ENCODE measurements at places on chromosomes 2 and 18.

GRCh38 chr18:63220903-63221302, 98.7 kb downstream of the BCL2 start:
- no peak for DNase-seq

- no peak for DNase-seq
These were observed 32.7 kb upstream of the PRLH start for GRCh38 chr2:237533668-237534161.

GRCh38 chr2:165594231-165594934, 124.9 kb downstream of the CSRNP3 start:
- DNase-seq: no peak

DNA sequence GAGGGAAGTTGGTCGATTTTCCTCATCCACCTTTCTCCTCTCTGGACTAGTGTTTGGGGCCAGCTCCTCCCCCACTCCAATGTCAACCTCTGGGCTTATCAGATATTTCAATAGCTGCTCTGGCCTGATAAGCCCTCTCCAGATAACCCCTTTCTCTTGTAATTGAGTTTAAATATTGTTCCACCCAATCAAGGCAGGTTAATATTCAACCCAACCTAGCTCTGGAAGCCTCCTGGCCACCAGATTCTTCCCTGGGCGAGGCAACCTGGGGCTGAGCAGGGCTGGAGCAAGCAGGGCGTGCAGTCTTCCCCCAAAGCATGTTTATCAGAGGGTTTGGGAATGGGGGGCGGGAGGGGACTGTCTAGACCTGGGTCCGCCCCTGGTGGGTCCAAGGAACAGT, 73.8 kb downstream of the TFCP2L1 start:
- no peak for DNase-seq

DNA sequence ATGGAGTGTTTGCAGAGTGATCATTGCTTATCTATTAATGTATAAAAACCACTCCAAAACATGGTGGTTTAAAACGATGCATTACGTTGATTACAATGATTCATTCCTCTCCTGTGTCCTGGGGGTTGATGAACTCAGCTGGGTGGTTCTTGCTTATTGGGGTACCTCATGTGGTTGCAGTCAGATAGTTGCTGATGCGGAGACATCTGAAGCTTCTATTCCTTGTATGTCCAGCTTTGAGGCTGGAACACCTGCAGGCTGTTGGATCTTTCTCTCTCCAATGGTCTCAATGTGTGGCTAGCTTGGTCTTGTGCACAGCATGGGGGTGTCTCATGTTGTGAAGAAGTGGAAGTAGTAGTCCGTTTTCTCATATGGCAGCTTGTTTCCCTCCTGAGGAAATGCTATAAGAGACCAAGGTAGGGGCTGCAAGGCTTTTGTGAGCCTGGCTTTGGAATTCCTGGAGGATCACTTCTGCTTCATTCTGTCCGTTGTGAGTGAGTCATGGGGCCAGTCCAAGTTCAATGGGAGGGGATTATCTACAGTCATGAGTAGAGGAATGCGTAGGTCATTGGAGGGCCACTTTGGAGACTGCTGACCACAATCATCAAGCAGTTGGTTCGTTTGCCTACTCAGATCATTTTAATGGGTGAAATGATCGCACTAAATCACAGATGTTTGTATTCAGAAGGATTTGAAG, 601.0 kb downstream of the SLC4A3 start:
- DNase-seq: no peak

- DNase-seq: peak; percentile 34
These were observed 42.3 kb upstream of the STAT1 start for GRCh38 chr2:191056228-191056627.

GRCh38 chr2:196268538-196269338, 97.4 kb upstream of the STK17B start:
- peak; percentile 28 for DNase-seq

- DNase-seq: no peak
These were observed 10.9 kb downstream of the IGFBP2 start for GRCh38 chr2:216643986-216644659.

DNA sequence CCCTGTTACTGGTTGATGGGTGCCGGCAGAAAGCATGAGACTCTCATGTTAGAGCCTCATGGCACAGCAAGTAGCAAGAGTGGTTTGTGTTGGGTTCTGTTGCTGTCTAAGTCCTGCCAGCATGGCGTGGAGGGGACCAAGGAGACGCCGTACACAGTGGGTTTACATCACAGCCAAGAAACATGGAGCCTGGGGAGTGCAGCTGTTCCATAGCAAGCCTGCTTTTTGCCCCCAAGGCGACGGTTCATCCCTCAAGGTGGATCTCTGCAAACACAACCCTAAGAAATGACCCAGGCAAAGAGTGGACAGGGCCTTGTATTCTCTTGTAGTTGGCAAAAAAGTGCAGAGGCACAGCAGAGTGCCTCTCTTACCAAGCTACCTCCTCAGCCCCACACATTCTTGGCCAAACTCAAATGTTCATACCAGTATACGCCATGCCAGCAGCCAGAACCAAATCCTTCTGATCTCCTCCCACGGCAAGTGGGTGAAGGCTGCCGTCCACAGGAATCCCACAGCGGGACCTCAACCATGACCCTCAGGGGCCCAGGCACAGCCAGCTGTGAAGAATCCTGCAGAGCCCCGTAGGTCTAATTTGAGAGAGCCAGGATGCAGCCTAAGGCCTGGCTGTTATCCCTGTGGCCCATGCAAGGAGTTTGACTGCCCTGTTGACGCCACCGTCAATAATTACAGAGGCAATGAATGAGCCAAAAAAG, 19.0 kb downstream of the SNED1 start:
- DNase-seq: no peak

- no peak for DNase-seq
These were observed 76.2 kb upstream of the ZNF532 start for GRCh38 chr18:58788470-58788869.

Data from CD4-positive, alpha-beta T cell treated with Interleukin-2 at 100 ng/mL for 4 hours (primary cell).